ENCODE measurements at places on chromosomes 2 and 18. TPM values are rescaled to one million over a fixed set of nuclear protein-coding genes. Genes with fewer than 3 reads are reported as not detected.

UPP2 gene
- total RNA-seq = not detected

DSG4 gene
- not detected for total RNA-seq

GALM gene
- 52.5 TPM for total RNA-seq

CLEC4F gene
- not detected for total RNA-seq

MYO1B gene
- total RNA-seq = 12.0 TPM

ABCG8 gene
- not detected for total RNA-seq

GAREM1 gene
- 0.51 TPM for total RNA-seq

GRHL1 gene
- 0.19 TPM for total RNA-seq

FNDC4 gene
- not detected for total RNA-seq

ATP6V1B1 gene
- total RNA-seq = not detected

HYCC2 gene
- total RNA-seq = 36.3 TPM

EVA1A gene
- total RNA-seq = 0.62 TPM

DYSF gene
- total RNA-seq = 0.14 TPM

PRKAG3 gene
- not detected for total RNA-seq

CHRND gene
- total RNA-seq = not detected

LBX2 gene
- total RNA-seq = 0.44 TPM

GBX2 gene
- total RNA-seq = not detected

IGFBP2 gene
- not detected for total RNA-seq

L3MBTL4 gene
- total RNA-seq = 0.24 TPM

IL1R1 gene
- 0.41 TPM for total RNA-seq

RNU2-63P gene
- total RNA-seq = 14.5 TPM

POTEC gene
- not detected for total RNA-seq

SCYGR4 gene
- not detected for total RNA-seq

FRZB gene
- not detected for total RNA-seq

COLEC12 gene
- not detected for total RNA-seq

NRP2 gene
- 1.4 TPM for total RNA-seq

PGAP1 gene
- total RNA-seq = 8.8 TPM

C2orf15 gene
- 1.6 TPM for total RNA-seq

IL1R2 gene
- 1.9 TPM for total RNA-seq

TOGARAM2 gene
- total RNA-seq = 1.2 TPM

PAX8 gene
- total RNA-seq = 1.5 TPM

ANKRD62 gene
- not detected for total RNA-seq

REG1B gene
- not detected for total RNA-seq

PCARE gene
- not detected for total RNA-seq

RAB12 gene
- total RNA-seq = 26.2 TPM

SLC8A1 gene
- 2.0 TPM for total RNA-seq

EMILIN1 gene
- 0.35 TPM for total RNA-seq

HNRNPLL gene
- total RNA-seq = 30.3 TPM

COL6A3 gene
- total RNA-seq = 2.2 TPM

GREB1 gene
- total RNA-seq = 0.35 TPM

SRD5A2 gene
- total RNA-seq = not detected

DSG1 gene
- total RNA-seq = not detected

ADAM23 gene
- total RNA-seq = 2.5 TPM

SATB2 gene
- 0.32 TPM for total RNA-seq

GNAL gene
- 0.94 TPM for total RNA-seq

TYW5 gene
- total RNA-seq = 13.3 TPM

LAMA3 gene
- total RNA-seq = not detected

POTEI gene
- not detected for total RNA-seq

FZD7 gene
- 0.99 TPM for total RNA-seq

UCN gene
- total RNA-seq = 6.5 TPM

INPP5D gene
- 106 TPM for total RNA-seq

All from naive thymus-derived CD4-positive, alpha-beta T cell (primary cell).